Activated CD4-positive, alpha-beta memory T cell treated with anti-CD3 and anti-CD28 coated beads for 36 hours (primary cell): ENCODE measurements at places on chromosomes 2 and 18. TPM values are rescaled to one million over a fixed set of nuclear protein-coding genes. Genes with fewer than 3 reads are reported as not detected.
A peak's percentile ranks its signal among the peaks of the same experiment; 100 is the strongest.

C1QL2 gene
- not detected for total RNA-seq

OSBPL1A gene
- total RNA-seq, result 1.4 TPM

KCNE4 gene
- total RNA-seq, result not detected

RFX8 gene
- total RNA-seq, result 0.90 TPM

DNA sequence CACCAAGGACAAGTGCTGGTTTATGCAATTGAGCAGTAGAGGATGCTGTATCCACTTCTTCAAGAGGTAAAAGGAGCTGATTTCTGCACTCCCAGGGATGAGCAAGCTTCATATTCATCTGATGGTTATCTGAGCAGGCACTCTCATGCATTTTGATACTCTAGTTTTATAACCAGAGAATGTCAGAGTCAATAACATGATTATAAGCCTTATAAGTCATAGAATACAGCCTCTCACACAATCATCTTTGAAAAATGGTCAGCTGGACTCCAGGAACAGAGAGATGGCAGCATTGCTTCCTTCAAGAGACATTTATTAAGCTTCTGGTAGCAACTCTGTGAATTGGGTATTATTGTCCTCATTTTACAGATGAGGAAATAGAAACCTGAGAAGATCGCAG, 167.1 kb downstream of the SLC8A1 start:
- H3K36me3 ChIP-seq, result no peaks in the 10 kb centered on the region
- H3K4me3 ChIP-seq, result no peak overlapping the region
- H3K4me1 ChIP-seq, result peaks cover under 1% of the 10 kb centered on the region
- no peak for DNase-seq

- H3K4me1 ChIP-seq, result peaks cover 19% of the 10 kb centered on the region
- no peaks in the 10 kb centered on the region for H3K27me3 ChIP-seq
- peak overlapping the region; percentile 79 for H3K4me3 ChIP-seq
- DNase-seq, result peak; percentile 48
- peak overlapping the region; percentile 33 for H3K27ac ChIP-seq
Observed at GRCh38 chr2:241507430-241508239, 749 bp downstream of the STK25 start.

DNA sequence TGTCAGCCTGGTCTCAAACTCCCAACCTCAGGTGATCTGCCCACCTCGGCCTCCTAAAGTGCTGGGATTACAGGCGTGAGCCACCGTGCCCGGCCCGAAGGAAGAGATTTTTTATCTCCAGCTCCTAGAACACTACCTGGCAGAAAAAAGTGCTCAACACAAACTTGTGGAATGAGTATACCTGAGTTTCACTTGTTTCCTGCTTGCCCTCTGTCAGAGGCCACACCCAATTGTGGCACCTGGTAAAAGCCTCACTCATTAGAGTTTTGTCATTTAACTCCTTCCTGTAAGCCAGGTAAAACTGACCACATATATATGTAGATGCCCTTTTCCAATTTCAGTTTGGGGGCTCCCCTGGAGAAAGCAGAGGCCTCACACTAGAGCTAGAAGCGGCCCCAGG, 42.2 kb upstream of the RTN4 start:
- H3K27ac ChIP-seq, result no peak overlapping the region
- DNase-seq, result no peak
- no peaks in the 10 kb centered on the region for H3K36me3 ChIP-seq
- H3K4me3 ChIP-seq, result no peak overlapping the region

DNA sequence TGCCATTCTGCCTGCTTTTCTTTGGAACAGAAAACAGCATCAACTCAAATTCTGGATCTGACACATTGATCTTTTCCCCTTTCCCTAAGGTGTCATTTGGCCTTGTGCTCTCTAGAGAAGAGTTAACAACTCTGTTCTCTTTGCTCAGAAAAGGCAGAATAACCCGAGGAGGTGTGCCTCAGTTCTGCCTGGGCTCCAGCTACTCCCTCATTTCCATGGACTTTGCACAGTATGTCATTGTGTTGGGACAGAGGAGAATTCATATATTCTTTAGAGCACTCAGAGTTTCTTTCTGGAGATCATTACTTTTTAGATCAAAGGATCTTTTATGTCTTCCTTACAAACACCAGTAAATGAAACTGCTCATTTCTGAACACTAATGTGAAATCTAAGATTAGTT, 249.1 kb downstream of the PHLPP1 start:
- H3K36me3 ChIP-seq, result peaks cover 2% of the 10 kb centered on the region
- H3K4me3 ChIP-seq, result no peak overlapping the region
- no peak overlapping the region for H3K27ac ChIP-seq
- no peak for DNase-seq
- H3K27me3 ChIP-seq, result no peaks in the 10 kb centered on the region

- no peaks in the 10 kb centered on the region for H3K36me3 ChIP-seq
- DNase-seq, result no peak
- H3K27me3 ChIP-seq, result peaks cover 11% of the 10 kb centered on the region
- no peak overlapping the region for H3K4me3 ChIP-seq
Observed at GRCh38 chr18:5417342-5417741, 121.8 kb upstream of the ZBTB14 start.

- no peaks in the 10 kb centered on the region for H3K4me1 ChIP-seq
- no peak overlapping the region for H3K27ac ChIP-seq
- H3K36me3 ChIP-seq, result no peaks in the 10 kb centered on the region
- H3K4me3 ChIP-seq, result no peak overlapping the region
- peaks cover 3% of the 10 kb centered on the region for H3K27me3 ChIP-seq
Observed at GRCh38 chr2:126634273-126634861, 21.6 kb upstream of the GYPC start.

DNA sequence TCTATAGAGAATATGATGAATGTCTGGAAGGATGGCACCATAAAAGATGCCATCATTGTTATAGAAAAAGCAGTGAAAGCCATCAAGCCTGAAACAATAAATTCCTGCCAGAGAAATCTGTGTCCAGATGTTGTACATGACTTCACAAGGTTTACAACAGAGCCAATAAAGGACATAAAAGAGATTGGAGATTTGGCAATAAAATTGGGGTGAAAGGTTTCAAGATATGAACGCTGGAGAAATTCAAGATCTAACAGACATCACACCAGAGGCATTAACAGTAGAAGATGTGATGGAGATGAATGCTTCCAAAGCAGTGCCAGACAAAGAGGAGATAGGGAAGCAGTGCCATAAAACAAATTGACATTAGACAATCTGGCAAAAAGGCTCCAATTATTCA, 518.8 kb upstream of the ACVR2A start:
- peaks cover 18% of the 10 kb centered on the region for H3K4me1 ChIP-seq
- no peak overlapping the region for H3K4me3 ChIP-seq
- no peaks in the 10 kb centered on the region for H3K27me3 ChIP-seq
- peak overlapping the region; percentile 49 for H3K27ac ChIP-seq

DNA sequence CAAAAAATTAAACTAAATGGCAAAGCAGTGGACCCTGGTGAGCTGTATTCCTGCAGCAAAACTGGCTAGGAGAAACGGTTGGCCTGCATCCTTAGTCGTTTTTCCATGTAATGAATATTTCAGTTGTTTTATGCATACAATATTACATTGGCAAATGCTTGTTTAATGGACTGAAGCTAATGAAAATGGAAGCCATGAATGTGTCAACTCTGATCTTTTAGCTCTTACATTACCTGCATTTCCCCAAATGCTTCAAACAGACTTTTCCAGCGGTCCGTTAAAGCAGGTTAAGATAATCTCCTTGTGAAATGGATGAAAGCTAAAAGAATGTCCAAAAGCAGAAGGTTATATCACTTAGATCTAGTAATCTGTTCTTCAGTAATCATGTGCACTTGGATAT, 686.3 kb upstream of the SETBP1 start:
- no peaks in the 10 kb centered on the region for H3K36me3 ChIP-seq
- H3K4me1 ChIP-seq, result no peaks in the 10 kb centered on the region
- H3K4me3 ChIP-seq, result no peak overlapping the region
